ENCODE measurements at places on chromosomes 7 and 10.

GRCh38 chr10:5206799-5207198 is 10.2 kb downstream of the AKR1C4 start:
- no peak for DNase-seq

DNA sequence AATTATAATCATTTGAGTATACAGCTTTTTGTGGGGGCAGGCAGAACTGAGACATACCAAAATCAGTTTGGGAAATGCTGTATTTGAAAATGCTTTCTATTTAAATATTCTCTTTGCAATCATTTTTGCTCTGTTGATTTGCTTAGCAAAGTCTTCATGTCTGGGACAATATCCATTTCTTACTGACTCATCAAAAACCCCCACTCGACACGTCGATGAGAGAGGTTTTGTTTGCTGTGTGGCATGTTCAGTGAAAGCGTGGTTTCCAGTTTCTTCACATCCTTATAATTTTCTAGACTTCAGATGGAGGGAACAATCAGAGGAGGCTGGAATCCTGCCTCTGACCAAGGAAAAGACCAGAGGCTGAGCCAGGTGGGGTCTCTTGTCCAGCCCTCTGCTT is 28.9 kb downstream of the HTRA1 start:
- DNase-seq: no peak

GRCh38 chr7:37666026-37666799 is 17.4 kb upstream of the GPR141 start:
- no peak for DNase-seq

DNA sequence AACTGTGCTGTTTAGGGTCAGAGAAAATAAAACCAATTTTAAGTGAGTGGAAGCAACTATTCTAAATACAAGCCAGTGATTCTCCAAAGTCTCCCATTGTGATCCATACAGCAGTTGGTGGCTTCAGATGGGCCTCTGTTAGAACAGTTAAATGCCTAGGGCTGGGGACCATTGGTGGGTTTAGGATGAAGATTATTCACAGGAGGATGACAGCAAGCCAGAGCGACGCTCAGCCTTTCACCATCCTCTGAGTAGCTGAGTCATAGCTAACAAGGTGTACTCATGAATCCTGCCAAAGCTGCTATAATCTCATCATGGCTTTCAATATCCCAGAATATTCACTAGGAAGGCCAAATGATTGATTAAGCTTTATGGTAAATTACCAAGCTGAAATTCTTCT is 39.6 kb downstream of the STARD3NL start:
- no peak for DNase-seq

- DNase-seq: no peak
Measured at GRCh38 chr10:13437026-13437555, 89.0 kb upstream of the SEPHS1 start.

- DNase-seq: no peak
Measured at GRCh38 chr10:6558759-6559461, 21.2 kb downstream of the PRKCQ start.

GRCh38 chr7:50595491-50596102 is 30.4 kb upstream of the DDC start:
- no peak for DNase-seq

DNA sequence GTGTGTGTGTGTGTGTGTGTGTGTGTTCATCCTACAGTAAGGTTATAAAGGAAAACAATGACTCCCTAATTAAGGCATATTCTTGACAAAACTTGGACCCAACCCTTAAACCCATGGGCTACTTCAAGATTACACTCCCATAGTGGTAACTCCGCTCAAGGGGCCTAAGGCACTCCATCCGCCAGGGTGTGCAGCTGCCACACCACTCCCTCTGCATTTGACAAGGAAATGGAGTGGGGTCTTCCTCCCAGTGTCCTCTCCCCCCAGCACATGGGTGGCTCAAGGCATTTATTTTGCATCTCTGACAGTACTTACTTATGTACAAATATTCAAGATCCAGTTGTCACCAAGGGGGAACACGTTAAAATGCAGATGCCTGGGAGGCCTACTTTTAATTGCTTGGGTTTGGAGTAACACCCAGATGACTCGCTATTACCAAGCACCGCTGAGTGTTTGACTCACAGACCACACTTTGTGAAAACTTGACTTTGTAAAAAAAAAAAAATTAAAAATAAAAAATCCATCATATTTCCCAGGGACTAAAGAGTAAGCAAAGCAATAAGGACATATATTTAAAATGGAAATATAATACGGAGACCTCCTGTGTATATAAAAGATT is 53.0 kb upstream of the AGR3 start:
- DNase-seq: no peak

DNA sequence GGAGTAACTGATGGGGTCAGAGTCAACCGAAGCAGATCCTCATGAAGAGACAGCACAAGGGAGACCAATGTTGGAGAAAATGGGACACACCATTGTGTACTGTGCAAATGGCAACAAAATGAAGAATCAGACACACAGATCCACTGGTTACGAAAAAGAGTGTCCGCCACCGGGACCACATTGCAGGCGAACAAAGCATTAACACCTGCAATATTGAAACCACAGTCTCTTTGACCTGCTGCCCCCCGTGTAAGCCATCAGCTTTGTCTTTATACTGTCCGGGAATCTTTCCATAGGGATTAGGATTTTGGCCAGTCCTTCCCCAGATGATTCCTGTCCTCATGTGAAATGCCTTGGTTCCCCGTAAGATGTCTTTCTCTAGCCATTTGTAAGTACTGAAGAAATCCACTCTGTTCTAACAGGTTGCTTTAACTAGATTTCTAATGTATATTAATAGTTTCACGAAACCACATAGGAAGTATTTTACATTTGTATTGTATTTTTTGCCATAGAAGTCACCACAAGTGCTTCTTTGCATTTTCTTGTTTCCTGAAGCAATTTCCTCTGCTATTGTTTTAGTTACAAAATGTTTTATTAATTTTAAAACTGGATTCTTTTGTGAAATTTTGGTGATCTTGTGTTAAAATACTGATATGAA is 140.8 kb upstream of the NFE2L3 start:
- no peak for DNase-seq

GRCh38 chr7:79465551-79465950 is 12.1 kb upstream of the MAGI2 start:
- no peak for DNase-seq

Data from GM18507 (cell line).